RPMI7951 (cell line): ENCODE measurements at places on chromosomes 3 and 15. TPM values are rescaled to one million over a fixed set of nuclear protein-coding genes. Genes with fewer than 3 reads are reported as not detected.

- DNase-seq: peak; percentile 19
These were observed 63.3 kb downstream of the SEMA3G start for GRCh38 chr3:52381623-52382022.

DNA sequence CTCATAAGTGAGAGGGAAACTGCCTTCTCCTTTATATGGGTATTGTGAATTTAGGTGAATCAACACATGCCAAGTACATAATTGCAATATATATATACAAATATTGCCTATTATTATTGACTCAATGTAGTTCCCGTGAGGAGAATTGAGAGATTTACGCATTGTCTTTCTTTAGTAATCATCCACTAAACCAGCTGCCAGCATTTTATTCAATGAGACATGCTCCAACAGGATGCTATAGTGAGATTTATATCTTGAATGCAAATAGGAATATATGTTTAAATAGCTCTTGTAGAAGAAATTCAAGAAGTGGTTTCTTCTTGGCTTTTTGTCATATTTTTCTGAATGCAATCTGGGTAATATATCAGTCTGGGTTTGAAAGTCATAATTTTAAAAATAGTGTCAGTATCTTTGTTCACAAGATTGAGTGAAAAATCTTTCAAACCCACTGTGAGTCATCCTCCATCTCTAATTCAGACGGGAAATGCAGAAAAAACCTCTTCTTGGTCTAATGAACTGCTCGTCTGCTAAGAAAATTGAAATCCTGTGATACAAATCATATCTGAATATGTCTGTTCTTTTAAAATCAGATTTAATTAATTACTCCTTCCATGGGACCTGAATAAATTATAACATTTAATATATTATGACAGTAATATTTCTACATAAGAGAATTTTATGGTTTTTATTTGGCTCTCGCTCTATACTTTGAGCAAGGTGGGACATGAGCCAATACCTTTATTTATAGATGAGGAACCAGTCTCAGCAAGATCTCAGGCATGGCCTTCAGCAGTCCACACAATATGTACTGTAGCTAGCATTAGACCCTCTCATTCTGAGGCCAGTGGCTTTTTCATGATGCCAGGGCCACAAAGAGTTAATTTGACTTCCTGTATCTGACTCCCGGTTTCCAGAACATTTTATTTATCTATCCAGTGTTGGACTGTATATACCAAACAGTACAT is 516.0 kb downstream of the GABRG3 start:
- DNase-seq: no peak

GRCh38 chr3:166080096-166080495 is 242.9 kb upstream of the BCHE start:
- no peak for DNase-seq

- no peak for DNase-seq
These were observed 29.1 kb upstream of the MANF start for GRCh38 chr3:51355891-51356578.

- no peak for DNase-seq
These were observed 76.3 kb upstream of the ABHD17C start for GRCh38 chr15:80618685-80619400.

DNA sequence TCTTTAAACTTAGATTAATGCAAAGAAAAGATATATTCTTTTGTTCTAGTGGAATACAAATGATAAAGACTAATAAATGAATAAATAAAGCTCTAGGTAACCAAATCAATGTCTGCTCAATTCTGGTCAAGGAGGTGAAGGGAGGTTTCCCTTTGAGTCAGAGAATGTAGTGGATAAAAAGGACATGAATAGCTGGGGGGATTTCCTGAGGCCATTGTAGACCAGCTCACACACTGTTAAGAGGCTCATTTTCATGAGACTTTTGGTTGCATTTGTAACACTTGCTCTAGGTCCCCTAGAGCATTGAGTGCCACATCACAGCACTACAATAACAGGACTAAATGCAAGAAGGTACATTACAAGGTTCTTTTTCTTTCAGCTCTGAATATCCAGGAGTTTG is 170.7 kb downstream of the TIGIT start:
- no peak for DNase-seq

DNA sequence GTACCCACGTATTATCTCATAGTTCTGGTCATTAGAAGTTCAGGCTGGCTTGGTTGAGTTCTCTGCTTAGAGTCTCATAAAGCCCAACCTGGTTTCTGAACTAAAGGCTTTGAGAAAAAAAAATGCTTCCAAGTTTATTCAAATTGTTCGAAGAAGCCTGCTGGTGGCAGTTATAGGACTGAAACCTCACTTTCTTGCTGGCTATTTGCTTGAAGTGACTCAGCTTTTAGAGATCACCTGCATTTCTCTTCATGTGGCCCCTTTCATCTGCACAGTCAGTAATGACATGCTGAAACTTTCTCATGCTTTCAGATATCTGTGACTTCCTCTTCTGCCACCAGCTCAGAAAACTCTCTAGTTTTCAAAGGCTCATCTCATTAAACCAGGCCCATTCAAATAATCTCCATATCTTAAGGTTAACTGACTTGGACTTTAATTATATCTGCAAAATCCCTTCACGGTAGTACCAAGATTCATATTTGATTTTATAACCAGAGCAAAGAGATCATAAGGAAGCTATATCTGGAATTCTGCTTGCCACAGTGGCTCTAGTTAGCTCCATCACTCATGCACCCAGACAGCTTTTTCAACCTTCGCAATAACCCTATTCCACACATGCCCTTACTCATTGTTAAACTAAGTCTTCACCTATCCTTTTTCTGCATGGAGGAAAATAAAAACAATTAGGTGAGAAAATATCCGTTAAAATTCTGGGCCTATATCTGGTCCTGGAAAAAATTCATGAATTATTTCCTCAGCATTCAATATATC is 433.8 kb upstream of the CBLB start:
- DNase-seq: no peak

DNA sequence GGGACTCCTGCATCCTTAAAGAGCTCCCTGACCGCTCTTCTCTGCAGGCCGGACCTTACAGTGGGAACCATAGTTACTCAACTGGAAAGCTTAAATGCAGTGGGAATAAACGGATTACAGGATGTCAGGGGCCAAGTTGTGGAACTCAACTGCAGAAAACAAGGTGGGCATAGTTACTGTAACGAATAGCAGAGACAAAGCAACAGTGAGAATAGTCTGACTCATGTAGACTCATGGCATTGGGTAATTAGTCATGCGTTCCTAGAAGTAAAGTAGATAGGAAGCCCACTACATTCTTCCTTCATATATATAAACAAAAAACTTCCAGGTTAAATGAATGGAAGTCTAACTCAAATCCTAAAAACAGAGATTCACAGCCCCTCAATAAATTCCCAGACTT is 95.5 kb upstream of the CHRNA7 start:
- peak; percentile 66 for DNase-seq

GRCh38 chr3:113249601-113250000 is 38.2 kb downstream of the BOC start:
- peak; percentile 88 for DNase-seq

DNA sequence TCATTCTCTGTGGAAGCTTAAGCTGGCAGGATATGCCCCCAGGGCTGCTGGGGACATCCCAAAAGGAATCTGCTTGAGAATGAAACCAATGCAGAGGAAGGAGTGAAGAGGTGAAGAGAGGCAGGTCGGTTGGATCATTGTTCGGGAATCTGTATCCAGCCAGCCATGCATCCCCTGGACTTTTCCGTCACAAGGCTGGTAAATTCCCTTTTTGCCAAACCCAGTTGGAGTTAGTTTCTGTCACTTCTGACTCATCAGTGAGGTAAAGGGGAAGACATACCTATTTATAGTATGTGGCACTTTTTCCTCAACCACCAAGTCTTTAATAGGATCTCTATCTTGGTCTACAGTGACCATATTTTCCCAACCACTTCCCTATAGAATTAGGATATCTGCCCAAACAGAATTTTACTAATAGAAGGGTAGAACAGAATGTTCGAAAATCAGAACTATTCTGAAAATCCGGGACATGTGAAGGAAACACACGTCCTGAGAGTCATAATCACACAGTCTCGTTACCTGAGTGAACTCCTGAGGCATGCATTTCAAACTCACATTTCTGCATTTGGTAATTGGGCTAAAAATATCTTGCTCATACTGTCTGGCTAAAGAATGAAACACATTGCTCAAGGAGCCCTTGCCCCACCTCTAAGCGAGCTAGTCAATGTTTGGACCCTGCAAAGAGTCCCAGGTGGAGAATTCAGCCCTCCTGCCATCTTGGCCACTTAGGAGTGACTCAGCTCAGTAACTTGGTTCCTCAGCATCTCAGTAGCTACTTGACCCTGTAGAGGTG is 289.7 kb upstream of the ADAMTS9 start:
- DNase-seq: peak; percentile 87

- DNase-seq: peak; percentile 73
These were observed 593.4 kb upstream of the TGFBR2 start for GRCh38 chr3:30012941-30013543.

- peak; percentile 64 for DNase-seq
These were observed 7.5 kb upstream of the IGSF10 start for GRCh38 chr3:151468284-151468917.

DNA sequence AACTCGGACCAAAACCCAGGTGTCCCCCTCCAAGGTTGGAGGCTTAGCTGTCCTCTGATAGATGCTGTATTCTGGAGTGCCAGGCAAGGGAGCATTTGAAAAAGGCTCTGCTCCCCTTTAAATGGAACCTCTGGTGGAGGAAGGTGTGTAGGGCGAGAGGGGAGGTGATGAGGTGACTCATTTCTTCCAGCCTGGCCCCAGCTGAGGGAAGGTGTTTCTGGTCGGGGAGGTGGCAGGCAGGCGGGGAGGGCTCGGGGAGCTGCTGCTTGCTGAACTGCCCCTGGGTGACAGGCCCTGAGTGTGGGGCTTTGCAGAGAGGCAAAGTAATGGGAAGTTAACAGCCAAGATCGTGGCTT is 18.8 kb downstream of the PSTPIP1 start:
- DNase-seq: no peak

DNA sequence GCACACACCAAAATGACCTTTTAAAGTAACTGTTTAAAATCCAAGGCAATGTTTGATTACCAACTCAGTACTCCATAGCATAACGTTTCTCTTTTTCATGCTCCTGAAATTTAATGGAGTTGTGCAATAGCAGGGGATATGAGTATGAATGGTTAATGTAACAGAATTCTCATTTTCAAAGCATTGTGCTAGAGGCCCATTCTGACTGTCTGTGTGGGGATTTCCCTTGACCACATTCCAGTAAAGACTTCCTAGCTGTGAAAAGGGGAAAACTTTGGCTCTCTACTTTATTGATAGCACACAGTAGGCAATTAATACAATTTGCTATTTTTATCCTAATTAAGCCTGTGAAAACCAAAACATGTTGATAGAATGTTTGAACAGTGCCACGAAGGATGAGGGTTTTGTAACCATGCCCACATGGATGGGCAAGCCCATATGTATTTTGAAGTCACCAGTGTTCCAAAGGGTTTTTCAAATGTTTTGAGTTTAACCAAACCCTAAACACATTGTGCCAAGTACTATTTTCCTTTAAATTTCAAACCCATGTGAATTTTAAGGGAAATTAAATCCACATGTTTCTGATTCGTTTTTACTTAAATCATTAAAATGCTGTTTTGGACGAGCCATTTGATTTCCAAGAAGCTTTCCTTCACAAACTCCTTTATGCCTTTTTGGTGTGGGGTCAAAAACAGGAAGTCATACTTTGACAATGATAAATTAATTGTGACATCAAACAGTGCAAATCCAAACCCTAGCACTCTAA is 261.2 kb downstream of the SHOX2 start:
- peak; percentile 66 for DNase-seq

- no peak for DNase-seq
These were observed 81.3 kb downstream of the DGKG start for GRCh38 chr3:186280737-186281136.

DNA sequence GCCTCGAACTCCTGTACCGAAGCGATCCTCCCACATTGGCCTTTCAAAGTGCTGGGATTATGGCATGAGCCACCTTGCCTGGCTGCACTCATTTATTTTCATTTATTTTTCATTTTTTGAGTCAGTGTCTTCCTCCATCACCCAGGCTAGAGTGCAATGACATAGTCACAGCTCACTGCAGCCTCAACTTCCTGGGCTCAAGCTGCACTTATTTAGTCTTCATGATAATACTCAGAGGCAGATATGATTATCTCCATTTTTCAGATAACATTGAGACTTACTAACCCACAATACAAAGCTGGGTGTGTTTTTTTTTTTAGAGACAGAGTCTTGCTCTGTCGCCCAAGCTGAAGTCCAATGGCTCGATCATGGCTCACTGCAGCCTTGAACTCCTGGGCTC is 10.0 kb downstream of the PRKCI start:
- DNase-seq: no peak

DNA sequence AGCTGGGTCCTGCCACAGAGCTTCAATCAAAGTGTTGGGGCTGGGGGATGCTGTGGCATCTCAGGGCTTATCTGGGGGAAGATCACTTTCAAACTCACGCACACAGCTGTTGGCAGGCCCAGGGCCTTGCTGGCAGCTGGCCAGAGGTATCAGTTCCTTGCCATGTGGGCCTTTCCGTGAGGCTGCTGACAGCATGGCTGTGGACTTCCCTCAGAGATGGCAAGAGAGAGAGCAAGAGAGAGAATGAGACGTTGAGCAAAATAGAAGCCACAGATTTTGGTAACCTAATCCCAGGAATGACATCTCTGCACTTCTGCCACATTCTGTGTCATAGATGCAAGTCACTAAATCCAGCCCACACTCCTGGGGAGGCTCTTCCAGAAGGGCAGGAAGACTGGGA is 91.0 kb downstream of the TPRG1 start:
- DNase-seq: peak; percentile 73

- DNase-seq: no peak
These were observed 21.2 kb downstream of the GJD2 start for GRCh38 chr15:34733621-34734020.

DNA sequence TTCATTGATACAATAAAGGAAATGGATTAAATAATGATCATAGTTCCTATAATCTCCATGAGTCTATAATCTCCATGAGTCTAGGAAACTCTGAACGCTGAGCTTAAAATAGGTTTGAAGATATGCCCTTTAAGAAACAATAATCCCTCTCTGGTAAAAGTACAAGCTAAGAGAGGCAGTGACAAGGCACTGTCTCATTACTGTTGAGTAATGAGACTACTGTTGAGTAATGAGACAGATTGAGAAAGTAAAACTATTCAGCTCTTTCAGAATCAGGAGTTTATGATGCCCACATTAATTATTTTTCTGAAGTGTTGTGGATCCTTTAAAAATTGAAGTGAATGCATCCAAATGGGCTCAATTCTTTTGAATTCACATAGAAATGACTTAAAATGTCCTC is 235.5 kb upstream of the THRB start:
- DNase-seq: no peak

The KNG1 gene
- not detected in 2 replicates for total RNA-seq

The CTXN2 gene
- not detected in 2 replicates for total RNA-seq

The HACL1 gene
- 35.1 and 35.3 TPM in 2 replicates for total RNA-seq

The SHQ1 gene
- 25.5 and 29.4 TPM in 2 replicates for total RNA-seq

The COL8A1 gene
- total RNA-seq: 22.5 and 25.1 TPM in 2 replicates

The C3orf85 gene
- not detected in 2 replicates for total RNA-seq

The RNF13 gene
- 53.9 and 73.4 TPM in 2 replicates for total RNA-seq

The OXSR1 gene
- total RNA-seq: 50.9 and 58.8 TPM in 2 replicates

The MNS1 gene
- 9.6 and 9.7 TPM in 2 replicates for total RNA-seq

The ADIPOQ gene
- total RNA-seq: not detected in 2 replicates

The LINGO1 gene
- total RNA-seq: not detected in 2 replicates

The MKRN2OS gene
- total RNA-seq: not detected in 2 replicates
